ENCODE measurements at places on chromosomes 2 and 18.
A peak's percentile ranks its signal among the peaks of the same experiment; 100 is the strongest.

DNA sequence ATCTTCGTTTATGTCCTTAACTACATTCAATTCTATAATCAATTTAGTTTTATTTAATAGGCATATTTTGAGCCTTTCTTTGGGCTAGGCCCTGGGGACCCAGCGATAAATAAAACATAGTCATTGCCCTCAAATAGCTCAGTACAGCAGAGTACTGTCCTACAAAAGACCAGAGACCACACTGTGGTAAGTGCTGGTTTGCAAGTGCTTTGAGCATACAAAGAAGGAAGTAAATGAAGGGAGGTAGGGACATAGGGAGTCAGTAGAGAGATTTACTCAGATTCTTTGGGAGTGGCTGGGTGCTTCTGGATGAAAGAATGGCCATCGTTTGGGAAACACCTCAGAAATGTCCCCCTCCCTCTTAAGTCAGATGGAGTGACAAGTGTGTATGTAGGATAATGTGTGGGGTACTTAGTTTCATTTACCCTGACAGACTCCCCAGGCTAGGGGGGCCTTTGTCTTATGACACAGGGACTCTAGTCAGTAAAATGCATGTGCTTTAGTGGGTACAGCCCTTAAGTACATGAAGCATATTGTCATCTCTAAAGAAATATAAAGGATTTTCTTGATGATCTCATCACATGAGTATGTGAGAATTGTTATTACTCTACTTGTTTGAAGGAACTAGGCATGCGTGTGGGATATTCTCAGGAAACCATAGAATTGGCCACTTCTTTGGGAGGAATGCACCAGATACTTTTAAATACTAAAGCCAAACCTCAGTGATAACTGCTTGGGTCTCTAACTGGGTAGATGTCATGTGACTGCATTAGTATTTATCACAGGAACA lies 35.1 kb downstream of the MAPRE2 start:
- DNase-seq, result no peak

DNA sequence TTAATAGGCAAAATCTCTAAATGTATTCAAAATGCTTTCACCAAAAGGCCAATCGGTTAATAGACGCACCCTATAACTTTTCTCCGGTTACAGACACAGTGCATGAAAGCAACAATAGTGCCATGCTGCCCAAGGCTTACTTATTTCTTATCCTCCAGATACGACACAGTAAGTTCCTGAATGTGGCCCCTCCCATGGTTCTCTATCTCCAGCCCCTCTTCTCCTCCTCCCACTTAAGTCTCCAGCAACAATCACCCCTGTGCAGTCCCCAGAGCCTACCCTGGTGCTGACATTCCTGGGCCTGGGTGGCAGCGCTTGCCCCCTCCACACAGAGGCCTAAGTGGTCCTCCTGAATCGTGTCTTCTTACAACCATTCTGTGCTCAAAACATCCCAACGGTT lies 3.6 kb downstream of the KIDINS220 start:
- DNase-seq, result no peak

DNA sequence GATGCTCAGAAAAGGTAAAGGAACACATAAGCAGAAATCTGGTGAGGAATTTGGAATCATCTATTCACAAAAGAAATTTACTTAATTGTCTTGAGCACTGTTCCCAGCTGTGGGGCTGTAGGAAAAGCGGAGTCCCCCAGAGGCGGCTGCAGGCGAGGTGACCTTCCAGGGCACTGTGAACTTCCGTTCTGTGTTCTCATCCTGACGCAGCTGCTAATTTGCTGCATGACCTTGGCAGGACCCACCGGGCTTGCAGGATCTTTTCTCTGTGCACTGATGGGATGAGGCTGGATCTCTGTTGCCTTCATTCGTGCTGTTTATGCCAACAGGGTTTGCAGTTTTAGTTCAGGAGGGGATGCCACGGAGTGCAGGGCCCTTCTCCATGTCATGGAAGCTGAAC lies 301.9 kb upstream of the MYT1L start:
- DNase-seq, result no peak

GRCh38 chr18:23888881-23889280 lies 125.7 kb upstream of the TTC39C start:
- DNase-seq, result peak; percentile 49

DNA sequence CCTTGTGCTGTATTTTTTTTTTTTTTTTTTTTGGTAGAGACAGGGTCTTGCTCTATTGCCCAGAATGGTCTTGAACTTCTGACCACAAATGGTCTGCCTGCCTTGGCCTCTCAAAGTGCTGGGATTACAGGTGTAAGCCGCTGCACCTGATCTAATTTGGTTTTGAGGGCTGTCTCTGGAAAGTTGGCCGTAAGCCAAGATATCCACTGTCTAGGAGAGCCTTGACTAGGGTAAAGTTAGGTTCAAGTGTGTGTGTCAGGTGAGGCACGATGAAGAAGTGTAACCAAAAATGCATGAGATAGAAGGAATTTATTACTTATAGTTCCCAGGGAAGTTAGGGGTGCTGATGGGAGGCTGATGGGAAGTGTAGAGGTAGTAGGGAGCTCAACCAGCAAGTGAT lies 46.7 kb downstream of the INO80C start:
- DNase-seq, result no peak

GRCh38 chr18:41745166-41746049 lies 209.6 kb upstream of the PIK3C3 start:
- DNase-seq, result peak; percentile 49

GRCh38 chr2:169707626-169708025 lies 13.4 kb downstream of the PHOSPHO2 start:
- DNase-seq, result no peak

Measured in NCI-H1436 treated with DMSO at 0.1 percent for 48 hours (cell line).